Activated B cell treated with CpG ODN at 0.5 μM for 24 hours (primary cell): ENCODE measurements at places on chromosomes 1 and 21.

- DNase-seq = no peak
Measured at GRCh38 chr1:183807549-183808168, 2.7 kb downstream of the RGL1 start.

DNA sequence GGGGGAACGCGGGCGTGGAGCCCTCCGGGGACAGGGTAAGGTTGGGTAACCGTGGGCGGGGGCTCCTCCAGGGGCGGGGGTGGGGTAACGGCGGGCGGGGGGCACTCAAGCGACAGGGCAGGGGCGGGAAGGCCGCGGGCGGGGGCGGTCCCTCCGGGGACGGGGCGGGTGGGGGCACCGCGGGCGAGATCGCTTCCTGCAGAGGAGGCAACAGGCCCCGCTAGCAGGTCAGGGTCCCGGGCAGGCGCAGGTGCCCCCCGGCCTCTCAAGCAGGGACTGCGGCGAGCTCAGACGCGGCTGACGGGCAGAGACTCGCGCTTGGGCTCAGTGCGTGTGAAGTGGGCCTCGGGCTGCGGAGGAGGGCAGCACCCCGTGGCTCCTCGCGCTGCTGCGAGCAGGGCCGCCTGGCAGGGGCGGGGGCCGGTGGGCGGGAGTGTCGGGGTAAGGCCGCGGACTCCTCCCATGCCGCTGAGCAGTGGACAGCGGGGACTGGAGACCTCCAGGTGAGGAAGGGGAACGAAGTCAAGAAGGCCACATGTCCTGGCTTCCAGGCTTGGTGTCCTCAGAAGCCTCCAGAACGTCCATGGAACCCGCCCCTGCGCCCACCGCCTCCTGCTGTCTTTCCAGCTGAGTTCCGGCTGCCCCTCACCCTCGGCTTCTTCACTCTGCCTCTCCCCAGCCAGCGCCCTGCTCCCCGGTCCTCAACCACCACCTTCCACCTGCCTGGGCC, 627 bp upstream of the GNB1 start:
- no peak for DNase-seq

DNA sequence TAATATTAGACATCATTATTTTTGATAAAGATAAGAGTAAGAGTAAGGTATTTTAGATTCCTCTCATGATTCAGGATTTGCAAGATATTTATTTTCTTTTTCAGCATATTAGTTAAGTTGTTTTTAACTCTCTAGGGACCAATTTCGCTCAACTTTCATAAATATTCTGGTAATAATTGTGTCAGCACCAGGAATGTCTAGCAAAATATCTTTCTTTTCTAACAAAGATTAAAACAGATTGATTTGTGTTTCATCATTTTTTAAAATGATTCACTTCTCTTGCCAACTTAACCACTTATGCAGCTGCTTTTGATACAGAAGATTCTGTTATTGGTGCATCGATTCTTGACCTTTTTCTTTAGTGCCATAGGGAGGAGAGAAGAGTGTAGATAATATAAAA, 172.8 kb upstream of the PTGFR start:
- DNase-seq = no peak

DNA sequence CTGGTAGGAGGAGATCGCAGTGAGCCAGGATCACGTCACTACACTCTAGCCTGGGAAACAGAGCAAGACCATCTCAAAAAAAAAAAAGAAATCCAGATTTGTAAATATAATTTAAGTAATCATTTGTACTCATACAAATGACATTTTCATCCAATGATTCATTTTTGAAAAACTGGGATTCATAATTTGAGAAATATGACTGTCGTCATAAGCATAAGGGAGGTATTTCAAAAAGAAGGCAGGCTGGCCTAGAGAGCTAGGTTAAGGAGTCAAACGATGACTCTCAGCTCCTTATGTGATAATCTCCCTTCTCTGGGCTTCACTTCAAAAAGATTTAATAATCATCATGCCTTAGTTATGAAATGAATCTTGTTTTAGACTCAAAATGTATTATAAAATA, 2.3 kb downstream of the GART start:
- DNase-seq = no peak

GRCh38 chr1:94100785-94101612, 19.9 kb downstream of the ABCA4 start:
- no peak for DNase-seq

- no peak for DNase-seq
Measured at GRCh38 chr1:203624341-203624712, 2.3 kb upstream of the ATP2B4 start.

DNA sequence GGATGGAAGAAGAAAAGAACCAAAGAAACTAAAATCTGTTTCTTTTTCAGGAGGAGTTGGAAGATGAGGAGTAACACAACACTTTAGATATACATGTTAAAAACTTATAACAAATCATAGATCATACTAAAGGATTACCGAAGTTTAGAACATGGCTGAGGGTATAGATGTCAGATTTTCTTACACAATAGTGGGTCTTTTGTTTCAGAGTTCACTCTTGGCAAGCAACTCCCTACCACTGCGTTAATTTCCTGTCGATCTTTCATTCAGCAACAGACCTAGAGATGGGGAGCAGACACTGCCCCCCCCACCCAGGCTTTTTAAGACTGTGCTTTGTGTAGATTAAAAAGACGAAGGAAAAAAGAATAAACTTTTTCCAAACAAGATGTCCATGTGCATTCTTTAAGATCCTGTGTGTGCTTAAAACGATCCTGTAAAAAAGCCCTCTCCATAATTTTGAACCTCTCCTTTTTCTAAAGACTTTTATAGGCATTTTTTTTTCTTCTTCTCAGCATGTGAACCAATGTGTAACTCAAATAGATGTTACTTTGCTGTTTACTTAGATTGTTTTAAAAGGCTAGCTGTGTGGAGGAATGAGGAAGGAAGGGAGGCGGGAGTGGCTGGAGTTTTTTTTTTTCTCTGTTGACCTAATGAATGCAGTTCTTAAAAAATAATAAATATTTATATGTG, 50.4 kb downstream of the NFIA start:
- DNase-seq = no peak

DNA sequence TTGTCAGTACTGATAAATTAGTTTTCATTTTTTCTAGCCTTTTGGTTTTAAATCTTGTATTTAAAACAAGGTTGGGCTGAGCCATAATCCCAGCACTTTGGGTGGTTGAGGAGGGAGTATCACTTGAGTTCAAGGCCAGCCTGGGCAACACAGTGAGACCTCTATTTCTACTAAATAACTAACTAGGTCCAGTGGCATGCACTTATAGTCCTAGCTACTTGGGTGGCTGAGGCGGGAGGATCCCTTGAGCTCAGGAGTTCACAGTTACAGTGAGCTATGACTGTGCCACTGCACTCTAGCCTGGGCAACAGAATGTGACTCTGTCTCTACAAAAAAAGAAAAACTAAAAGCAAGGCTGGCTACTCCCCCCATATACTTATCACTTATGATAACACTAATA, 21.5 kb upstream of the TTC39A start:
- DNase-seq = no peak
